ENCODE measurements at places on chromosomes 6 and 20. TPM values are rescaled to one million over a fixed set of nuclear protein-coding genes. Genes with fewer than 3 reads are reported as not detected.

- H3K4me3 ChIP-seq = no peak overlapping the region
- no peak overlapping the region for H3K27ac ChIP-seq
- no peaks in the 10 kb centered on the region for H3K4me1 ChIP-seq
Observed at GRCh38 chr20:1062334-1063010, 55.9 kb upstream of the PSMF1 start.

- DNase-seq = no peak
- no peak overlapping the region for H3K27ac ChIP-seq
- no peak overlapping the region for H3K4me3 ChIP-seq
Observed at GRCh38 chr20:24096264-24096663, 107.7 kb upstream of the GGTLC1 start.

DNA sequence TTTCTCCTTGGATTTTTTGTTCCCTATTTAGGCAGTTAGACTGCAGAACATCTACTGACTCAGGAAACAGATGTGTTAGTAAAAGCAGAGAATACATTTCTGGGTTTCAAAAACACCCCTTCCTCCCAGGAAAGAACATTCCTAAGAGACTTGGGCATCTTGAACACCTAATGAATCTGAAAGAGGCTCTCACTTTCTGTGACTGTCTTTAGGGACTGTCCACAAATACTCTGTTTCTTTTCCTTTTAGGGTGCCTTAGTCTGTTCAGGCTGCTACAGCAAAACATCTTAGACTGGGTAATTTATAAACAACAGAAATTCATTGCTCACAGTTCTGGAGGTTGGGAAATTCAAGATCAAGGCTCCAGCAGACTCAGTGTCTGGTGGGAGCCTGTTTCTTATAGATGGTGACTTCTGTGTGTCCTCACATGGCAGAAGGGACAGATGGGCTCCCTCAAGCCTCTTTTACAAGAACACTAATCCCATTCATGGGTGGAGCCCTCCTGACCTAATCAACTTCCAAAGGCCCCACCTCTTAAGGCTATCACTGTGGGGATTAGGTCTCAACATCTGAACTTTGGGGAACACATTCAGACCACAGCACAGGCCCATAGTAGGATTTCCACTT lies 19.4 kb upstream of the CCN5 start:
- peaks cover 22% of the 10 kb centered on the region for H3K27me3 ChIP-seq
- H3K4me1 ChIP-seq = no peaks in the 10 kb centered on the region

DNA sequence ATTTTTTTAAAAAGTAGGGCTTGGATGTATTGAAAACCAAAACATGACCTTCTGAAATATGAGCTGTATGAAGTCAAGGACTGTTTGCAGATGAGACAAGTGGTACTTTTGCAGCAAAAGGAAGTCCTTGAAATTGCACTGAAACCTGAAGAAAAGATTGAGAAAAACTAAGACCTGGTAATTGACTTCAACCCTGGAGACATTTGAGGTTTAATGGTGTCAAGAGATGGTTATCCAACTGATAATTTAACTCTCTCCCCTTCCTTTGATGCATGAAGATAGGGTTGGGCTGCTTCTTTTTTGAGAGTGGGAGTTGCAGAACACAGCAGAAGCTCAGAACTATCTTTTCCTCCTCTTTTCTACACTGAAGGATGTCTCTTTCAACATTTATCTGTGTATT lies 180.9 kb upstream of the DTNBP1 start:
- H3K27me3 ChIP-seq = no peaks in the 10 kb centered on the region
- no peak overlapping the region for H3K4me3 ChIP-seq
- H3K27ac ChIP-seq = no peak overlapping the region
- DNase-seq = no peak

GRCh38 chr6:27752038-27752885 lies 159.9 kb downstream of the OR2B2 start:
- H3K27me3 ChIP-seq = no peaks in the 10 kb centered on the region
- peak overlapping the region; percentile 77 for H3K27ac ChIP-seq
- peak overlapping the region; percentile 67 for H3K4me3 ChIP-seq
- H3K4me1 ChIP-seq = peaks cover 7% of the 10 kb centered on the region
- DNase-seq = peak; percentile 56

DNA sequence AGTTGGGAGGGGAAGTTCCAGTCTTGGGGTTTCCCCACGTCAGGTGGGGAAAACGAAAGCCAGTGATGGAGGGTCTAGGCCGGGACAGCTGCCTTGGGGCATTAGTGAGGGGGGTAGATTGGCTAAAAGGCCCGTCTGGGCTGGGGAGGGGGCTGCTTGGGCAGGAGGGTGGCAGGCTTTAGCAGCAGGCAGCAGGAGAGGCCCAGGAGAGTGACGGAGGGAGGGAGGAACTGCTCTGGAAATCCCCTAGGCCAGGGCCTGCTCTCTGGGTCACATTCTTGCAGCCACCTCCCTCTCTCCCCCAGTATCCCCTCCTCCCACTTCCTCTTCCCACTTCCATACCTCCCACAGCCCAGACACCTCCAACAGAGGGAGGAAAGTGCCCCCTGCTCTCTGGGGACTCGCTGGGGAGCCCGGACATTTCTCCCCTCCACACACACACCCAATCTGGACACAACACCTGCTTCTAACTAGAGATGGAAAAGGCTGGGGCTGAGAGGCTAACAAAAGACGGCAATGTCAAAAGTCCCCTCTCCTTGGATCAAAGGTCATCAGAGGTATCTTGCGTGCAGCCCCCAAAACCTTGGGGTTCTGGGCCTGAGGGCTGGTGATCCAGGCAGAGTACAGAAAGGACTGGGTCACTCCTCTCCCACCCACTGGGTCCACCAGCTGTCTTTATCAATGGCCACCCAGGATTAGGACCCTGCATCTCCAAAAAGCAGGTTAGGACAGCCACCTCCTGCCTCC lies 1.8 kb downstream of the NFKBIE start:
- peaks cover 41% of the 10 kb centered on the region for H3K36me3 ChIP-seq
- H3K4me1 ChIP-seq = peaks cover 34% of the 10 kb centered on the region
- peaks cover 2% of the 10 kb centered on the region for H3K27me3 ChIP-seq
- peak overlapping the region; percentile 83 for H3K4me3 ChIP-seq
- peak; percentile 40 for DNase-seq
- H3K27ac ChIP-seq = no peak overlapping the region

DNA sequence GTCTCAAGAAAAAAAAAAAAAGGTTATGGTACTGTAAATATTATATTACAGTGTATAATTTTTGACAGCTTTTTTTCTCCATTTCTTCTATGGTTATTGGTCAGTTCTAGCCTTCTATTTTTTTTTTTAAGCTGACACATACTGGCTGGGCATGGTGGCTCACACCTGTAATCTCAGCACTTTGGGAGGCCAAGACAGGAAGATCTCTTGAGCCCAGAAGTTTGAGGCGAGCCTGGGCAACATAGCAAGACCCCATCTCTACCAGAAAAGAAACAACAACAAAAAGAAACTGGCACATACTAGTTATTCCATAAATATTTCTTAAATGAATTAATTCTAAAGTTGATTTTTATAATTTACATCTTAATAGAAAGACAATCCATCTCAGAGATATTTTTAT lies 27.6 kb upstream of the PRND start:
- H3K27me3 ChIP-seq = no peaks in the 10 kb centered on the region
- H3K4me3 ChIP-seq = no peak overlapping the region
- H3K4me1 ChIP-seq = 0 out of 3 replicates have a peak, but pooled peaks cover 3% of the 10 kb centered on the region
- DNase-seq = no peak
- peaks cover 18% of the 10 kb centered on the region for H3K36me3 ChIP-seq
- H3K27ac ChIP-seq = no peak overlapping the region

- no peaks in the 10 kb centered on the region for H3K36me3 ChIP-seq
- no peak overlapping the region for H3K27ac ChIP-seq
Observed at GRCh38 chr6:146990284-146990683, 213.9 kb upstream of the STXBP5 start.

DNA sequence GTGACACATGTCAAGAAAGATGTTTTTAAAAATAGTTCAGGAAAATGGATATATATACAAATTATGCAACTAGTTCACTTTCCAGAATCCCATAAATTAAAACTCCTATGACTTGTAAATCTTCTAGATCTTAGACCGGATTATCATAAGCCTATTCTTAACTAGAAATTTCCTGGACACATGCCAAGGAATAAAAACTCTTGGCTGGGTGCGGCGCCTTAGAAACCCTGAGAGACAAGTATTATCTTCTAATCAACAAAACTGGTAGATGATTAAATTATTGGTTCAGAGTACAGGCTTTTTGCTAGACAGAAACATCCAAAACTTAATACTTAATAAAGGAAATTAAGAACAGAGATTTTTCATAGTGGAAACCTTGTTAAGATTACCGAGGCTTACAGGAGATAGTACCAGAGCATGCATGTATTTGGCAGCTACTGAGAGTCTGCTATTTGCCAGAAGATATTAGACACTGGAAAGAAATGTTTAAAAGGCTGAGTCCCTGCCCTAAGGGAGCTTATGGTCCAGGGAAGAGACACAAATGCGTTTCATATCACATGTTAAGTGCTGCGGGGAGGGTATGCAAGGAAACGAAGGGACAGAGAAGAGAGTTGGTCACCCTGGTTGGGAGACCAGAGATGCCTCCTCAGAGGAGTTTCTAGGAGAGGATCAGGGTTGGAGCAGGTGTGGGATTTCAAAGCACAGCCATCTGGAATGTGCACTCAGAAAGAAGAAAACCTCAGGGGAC lies 46.5 kb upstream of the IFNGR1 start:
- H3K27ac ChIP-seq = no peak overlapping the region
- no peak for DNase-seq
- no peak overlapping the region for H3K4me3 ChIP-seq
- H3K36me3 ChIP-seq = no peaks in the 10 kb centered on the region
- no peaks in the 10 kb centered on the region for H3K4me1 ChIP-seq

DNA sequence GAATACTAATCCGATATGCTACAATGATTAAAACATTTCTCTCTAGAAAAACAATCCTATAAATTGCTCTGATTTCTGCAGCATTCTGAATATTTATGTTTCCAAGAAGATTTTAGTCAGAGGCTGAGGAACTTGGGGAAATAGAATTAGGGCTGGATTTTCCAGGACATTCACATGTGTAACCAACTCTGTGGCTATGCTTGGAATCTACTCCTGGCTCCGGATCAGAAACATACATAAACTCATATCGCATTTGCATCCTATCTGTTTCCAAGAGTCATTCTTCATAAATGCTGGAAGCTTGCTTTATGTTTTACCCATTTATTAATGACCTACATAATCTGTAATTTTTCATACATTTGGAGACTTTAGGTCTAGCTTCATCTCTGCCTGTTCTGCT lies 459.9 kb upstream of the MARCKS start:
- DNase-seq = no peak
- no peak overlapping the region for H3K27ac ChIP-seq
- H3K36me3 ChIP-seq = no peaks in the 10 kb centered on the region
- H3K4me1 ChIP-seq = no peaks in the 10 kb centered on the region
- no peak overlapping the region for H3K4me3 ChIP-seq

GRCh38 chr6:21507811-21508210 lies 85.7 kb upstream of the SOX4 start:
- H3K36me3 ChIP-seq = no peaks in the 10 kb centered on the region
- no peaks in the 10 kb centered on the region for H3K4me1 ChIP-seq
- no peak overlapping the region for H3K27ac ChIP-seq

DNA sequence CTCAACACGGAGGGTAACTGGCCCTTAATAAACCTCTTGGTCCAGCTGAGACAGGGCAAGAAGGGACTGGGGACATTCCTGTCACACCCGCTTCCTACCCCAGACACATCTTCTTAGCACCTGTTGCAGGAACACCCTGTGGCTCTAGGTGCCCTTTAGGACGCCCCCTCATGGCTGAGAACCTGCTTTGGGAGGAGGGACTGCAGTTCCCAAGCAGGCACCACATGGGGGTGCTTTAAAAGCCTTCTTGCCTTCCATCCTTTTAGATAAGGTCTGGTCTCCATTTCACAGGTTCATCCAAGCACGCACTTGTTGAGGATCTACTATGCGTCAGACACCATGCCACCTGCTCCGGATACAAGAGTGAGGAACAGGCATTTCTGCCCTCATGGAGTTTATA lies 26.6 kb downstream of the NSFL1C start:
- no peaks in the 10 kb centered on the region for H3K27me3 ChIP-seq
- H3K4me3 ChIP-seq = no peak overlapping the region
- peak; percentile 51 for DNase-seq
- peaks cover 10% of the 10 kb centered on the region for H3K4me1 ChIP-seq
- H3K36me3 ChIP-seq = peaks cover 39% of the 10 kb centered on the region

DNA sequence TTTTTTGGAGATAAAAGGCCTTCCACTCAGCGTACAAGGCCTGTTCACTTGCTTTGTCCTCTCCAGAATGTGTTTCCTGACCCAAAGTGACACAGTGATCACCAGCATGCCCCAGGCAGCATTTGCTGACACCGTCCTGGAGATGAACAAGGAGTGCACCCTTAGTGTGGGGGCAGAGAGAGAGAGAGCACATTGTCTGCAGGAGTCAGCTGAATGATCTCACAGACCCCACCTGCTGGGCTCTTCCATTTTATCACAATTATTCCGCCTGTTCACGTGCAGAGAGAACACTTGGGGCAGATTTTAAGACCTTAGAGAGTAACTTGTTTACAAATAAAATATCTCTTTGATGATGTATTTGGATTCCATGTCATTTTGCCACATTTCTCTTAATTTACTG lies 22.4 kb upstream of the MAS1L start:
- no peaks in the 10 kb centered on the region for H3K4me1 ChIP-seq
- no peak overlapping the region for H3K27ac ChIP-seq
- no peak overlapping the region for H3K4me3 ChIP-seq

DNA sequence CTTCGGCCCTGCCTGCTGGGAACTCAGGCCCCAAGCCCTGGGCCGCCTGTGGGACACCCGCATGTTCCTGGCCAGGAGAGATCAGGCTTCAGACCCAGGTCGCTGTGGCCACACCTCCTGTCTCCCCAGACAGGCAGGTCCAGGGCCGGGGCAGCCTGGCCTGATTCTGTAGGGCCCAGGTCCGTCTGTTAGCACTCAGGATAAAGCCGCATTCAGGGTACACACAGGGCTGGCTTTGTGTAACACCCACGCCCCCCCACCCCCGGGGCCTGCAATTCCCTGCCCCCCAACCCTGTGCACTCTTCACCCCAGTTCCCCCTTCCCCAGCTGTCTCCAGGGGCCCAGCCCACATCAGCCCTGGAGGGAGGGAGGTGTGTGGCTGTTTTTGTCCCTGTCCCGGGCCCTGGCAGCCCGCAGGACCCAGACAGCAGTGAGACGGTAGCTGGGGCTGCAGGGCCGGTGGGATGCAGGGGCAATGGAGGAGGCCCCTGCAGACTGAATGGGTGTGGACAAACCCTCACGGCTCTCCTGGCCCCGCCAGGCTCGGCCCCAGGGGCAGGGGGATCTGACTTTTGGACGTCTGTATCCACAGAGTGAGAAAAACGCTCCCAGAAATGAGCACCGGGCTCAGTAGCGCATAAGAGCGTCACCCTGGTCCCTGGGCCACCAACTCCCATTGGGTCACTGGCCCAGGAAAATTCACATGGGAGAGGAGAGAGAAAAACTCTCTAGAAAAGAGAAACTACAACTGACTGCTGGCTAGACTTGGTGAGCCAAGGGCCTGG lies 42.4 kb upstream of the ZBP1 start:
- no peak overlapping the region for H3K4me3 ChIP-seq
- H3K4me1 ChIP-seq = peaks cover 4% of the 10 kb centered on the region
- no peak for DNase-seq
- H3K27me3 ChIP-seq = peaks cover 24% of the 10 kb centered on the region

GRCh38 chr6:45789238-45789637 lies 226.4 kb downstream of the CLIC5 start:
- DNase-seq = no peak
- H3K4me3 ChIP-seq = no peak overlapping the region
- H3K4me1 ChIP-seq = no peaks in the 10 kb centered on the region

Gene ANGPT4
- not detected for total RNA-seq

Gene TSPO2
- total RNA-seq = not detected

Gene CEP57L1
- 42.4 TPM for total RNA-seq

Gene IL17F
- total RNA-seq = not detected

Gene PRDM1
- 0.67 TPM for total RNA-seq

Measured in K562 (cell line).